ENCODE measurements at places on chromosomes 1 and 21.

DNA sequence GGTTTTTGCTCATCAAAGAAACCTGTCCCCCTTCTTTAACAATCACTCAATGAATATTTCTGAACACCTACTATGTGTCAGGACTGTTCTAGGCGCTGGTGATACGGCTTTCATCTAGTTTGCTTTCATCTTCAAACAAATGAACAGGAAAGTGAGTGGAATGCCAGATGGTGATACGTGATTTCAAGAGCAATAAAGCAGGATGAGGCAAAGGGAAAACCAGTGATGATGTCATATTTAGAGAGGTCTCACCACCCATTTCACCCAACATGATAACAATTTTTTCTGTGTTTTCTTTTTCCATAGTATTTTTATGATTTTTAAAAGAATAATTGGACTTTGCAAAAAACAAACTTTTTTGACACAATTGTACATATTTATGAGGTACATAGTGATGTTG lies 11.3 kb upstream of the SLC6A17 start:
- no peak for DNase-seq

DNA sequence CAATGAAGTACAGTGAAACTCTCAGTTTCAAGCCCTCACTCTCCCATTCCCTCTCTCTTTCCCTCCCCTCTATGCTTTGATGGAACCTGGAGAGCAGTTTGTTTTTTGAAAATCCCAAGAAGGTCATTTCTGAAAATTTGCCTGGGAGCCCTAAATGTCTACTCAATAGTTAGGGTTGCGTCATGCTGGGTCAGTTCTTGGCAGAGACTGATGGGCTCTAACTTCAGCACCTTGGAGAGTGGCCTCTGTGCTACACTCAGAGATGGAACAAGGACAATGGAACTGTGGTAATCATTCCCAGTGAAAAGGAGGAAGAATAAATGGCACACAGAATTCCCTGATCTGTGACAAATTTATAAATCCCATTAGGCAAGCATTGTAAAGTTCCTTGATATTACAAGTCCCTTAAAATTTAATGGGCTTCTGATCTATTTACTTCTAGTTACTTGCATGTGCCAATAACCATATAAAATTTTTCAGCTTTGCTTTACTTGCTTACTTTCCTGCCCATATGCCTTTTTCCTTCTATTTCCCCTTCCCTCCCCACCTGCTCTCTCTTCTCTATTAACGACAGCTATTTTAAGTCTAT lies 182.9 kb upstream of the KCND3 start:
- DNase-seq: no peak

- no peak for DNase-seq
These were observed 1.8 kb downstream of the RERE start for GRCh38 chr1:8815582-8816151.

GRCh38 chr1:162085991-162086390 lies 16.5 kb downstream of the NOS1AP start:
- DNase-seq: no peak

- DNase-seq: no peak
These were observed 43.5 kb upstream of the ATF3 start for GRCh38 chr1:212565079-212565478.

DNA sequence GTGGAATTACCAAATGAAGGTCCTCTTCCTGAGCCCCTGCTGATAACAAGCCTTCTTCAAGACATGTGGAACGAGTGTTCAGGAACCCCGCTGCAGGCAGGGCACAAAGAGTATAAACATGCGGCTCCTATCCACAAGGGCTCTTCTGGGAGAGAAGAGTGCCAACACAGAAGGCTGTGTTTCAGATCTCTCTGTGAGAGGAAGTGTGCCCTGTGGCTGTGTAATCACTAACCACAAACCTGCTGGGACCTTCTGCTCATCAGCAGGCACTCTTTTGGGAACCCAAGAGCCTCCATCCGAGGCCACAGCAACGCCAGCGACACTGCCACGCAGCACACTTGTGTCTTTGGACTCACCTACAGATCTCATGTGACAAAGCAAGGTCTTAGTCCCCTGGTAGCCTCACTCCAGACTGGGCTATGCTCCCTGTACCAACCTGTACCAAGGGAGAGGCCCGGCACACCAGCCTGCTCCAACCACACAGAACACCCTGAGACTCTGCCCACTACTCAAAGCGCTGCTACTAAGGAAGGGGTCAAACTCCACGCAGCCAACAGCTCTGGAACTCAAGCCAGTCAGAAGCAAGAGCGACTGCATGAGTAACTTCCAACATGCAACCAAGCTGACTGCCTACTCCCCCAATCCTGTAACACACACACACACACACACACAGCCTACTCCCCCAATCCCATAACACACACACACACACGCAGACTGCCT lies 7.8 kb downstream of the PTTG1IP start:
- DNase-seq: no peak

DNA sequence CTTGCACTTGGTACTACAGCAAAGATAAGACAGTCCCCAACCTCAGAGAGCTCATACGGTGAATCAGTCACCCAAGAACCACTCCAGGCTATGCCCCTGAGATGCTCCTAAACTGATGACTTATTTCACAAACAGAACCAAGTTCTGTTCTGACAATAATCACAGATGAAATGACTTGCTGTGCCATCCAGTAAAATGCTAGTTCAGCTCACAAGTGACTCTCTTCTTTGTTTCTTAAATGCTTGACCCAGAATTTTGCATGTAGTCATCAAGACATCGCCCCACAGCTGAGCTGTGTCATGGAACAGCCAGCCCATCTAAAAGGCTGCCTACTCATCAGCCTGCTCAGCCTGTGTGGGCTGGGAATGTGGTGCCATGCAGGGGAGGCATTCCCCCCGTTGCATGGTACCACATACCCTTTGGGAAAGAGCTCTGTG lies 6.1 kb upstream of the SLC19A2 start:
- no peak for DNase-seq

DNA sequence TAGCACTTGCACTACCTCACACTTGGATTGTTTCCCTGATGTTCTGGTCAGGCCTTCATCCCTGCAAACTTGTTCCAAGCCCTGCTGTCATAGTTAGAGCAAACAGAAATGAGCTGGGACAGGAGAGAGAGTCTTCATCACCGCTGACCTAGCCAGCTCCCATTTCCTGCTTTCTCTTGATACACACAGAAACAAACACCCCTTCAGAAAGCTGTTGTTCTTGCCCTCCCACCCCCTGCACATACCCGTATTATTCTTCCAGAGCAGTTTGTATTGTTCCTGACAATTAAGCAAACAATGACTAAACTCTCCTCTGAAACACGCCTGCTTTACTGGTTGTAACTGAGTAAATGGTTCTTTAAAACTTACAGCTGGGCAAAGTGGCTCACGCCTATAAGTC lies 2.9 kb upstream of the SYT2 start:
- no peak for DNase-seq

GRCh38 chr1:61561666-61562065 lies 163.3 kb downstream of the TM2D1 start:
- no peak for DNase-seq

DNA sequence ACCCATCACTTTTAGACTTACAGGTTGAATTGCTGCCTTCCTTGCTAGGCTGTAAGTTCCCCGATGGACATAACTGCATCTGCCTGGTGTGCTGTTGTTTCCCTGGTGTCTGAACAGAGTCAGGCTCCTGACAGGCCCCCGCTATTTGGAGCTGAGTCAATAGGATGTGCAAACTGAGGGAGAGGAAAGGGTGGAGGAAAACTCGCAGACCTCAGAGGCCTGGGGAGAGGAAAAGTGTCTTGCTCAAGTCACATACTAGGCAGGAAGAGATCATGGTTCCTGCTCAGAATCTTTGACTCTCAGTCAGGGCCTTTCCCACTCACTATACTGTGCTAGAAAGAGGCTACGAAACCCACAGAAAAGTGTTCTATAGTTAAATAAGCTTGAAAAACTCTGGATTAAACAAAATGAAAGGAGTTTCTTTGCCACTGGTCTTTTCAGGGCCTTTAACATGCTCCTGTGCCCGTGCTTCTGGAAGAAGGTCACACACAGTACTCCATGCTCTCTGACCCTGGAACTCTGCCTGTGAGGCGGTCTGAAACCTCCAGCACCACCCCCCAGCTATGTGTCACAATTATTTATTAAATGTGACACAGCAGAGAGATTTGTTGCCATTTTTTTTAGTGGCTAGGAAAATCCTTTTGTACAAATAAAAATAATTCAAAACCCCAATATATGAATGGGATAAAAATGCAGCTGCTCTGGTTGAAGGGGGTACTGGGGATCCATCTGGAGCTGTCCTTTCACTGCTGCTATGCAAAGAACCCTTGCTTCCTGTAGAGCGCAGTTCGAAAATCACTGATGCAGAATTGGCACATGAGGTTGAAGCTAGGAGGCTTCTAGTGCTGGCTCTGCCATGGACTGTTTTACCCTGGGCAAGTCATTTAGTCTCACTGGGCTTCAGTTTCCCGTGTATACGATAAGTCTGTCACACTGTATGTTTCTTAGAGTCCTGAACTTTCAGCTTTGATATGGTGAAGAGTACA lies 20.1 kb upstream of the CDCP2 start:
- DNase-seq: no peak

DNA sequence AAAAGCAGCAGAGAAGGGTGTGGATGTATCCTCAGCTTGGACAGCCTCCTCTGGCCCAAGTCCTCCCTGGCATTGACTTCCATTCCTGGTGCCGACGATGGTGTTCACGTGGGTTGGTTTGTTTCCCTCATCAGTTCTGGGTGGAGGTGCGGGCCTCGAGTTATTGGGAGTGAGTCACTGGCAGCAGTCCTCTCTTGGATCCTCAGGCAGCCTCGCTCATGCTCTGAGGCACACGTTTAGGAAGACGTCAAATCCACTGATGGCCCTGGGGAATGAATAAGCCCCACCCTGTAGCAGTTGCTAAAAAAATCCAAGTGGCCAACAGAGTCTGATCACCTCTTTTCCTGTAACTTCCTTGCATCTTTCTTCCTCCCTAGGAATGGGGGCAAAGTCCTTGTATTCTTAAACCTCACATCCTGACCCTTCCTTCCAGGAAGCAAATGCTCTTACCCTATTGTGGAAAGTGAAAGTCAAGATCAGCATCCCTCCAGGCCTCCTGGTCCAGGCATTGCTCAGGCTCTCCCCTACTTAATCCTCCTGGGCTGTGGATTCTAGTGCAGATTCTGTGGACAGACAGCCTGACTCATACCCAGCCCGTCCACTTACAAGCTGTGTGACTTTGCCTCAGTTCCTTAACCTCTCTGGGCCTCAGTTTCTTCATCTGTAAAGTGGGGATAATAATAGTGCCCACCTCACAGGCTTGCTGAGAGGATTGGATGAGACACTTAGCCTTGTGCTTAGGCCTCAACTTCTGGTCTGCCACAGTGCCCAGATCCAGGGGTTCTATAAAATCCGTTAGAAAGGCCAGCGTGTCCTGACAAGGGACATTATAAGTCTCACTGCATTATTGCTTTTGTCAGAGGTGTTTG lies 111.1 kb downstream of the TLR5 start:
- no peak for DNase-seq

- DNase-seq: no peak
These were observed 43.3 kb downstream of the URB2 start for GRCh38 chr1:229669333-229669732.

GRCh38 chr1:167369933-167370332 lies 148.4 kb downstream of the CD247 start:
- no peak for DNase-seq

GRCh38 chr1:157880621-157881020 lies 39.0 kb upstream of the CD5L start:
- DNase-seq: no peak

DNA sequence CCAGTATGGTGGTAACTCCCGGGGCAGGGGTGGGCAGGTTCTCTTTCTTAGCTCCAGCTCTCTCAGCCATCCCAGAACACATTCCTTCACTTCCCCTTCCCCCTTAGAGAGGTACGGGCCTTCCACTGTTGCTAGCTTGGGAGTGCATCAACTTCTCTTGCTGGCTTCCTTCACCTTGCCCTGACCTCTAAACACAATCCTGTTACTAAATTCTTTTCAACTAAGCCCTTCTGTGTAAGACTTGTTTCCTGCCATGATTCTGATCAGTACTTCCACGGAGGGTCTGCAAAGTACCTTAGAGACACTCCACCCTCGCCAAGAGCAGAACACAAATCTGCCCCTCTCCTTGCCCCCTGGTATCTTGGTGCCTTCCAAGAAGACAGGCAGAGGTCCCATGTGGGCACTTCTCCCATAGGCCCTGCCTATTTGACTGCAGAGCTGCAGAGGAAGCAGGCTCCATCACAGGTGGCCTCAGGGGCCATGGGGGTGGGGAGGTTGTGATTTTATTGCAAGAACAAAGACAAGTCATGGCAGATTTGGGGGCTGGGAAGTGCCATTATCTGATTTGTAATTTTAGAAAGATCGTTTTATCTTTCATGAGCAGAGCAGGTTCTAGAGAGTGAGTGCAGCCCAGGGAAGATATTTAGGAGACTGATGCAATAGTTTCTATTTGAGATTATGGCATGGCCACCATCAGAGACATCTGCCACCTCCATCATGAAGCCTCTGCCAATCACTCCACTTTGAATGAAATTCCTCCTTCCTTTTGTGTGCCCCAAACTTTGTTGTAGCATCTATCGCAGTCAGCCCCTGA lies 182.5 kb upstream of the JUN start:
- DNase-seq: no peak

DNA sequence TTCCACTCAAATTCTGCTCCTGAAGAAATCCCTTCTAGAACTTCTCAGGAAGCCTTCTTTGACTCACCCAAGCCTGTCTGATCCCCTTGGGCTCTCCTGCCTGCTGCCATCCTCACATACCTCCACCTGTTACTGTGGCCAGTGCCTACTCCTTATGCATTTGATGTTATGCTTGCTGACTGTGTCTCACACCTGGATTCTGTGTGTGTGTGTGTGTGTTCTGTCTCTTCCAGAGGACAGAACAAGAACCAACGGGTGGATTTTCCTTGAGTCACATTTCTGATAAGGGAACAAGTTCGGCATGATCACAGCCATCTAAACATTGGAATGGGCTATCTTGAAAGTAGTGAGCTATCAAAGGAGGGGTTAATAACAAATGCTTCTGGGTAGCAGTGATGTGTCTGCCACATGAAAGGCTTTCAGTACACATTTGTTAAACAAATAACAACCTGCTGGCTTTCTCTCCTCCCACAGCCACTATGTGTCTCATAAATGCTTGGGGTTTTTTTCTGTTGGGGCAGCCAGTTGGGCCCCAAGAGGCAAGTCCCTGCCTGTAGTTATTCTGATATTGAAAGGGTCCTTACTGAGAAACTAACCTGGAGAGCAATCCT lies 8.9 kb upstream of the GPR37L1 start:
- DNase-seq: no peak

- DNase-seq: no peak
These were observed 1.2 kb upstream of the LAD1 start for GRCh38 chr1:201400212-201400851.

GRCh38 chr1:214377485-214377884 lies 96.5 kb downstream of the SMYD2 start:
- DNase-seq: no peak

GRCh38 chr1:201418461-201418860 lies 3.1 kb downstream of the TNNI1 start:
- no peak for DNase-seq

Measured in CD8-positive, alpha-beta T cell (primary cell).